ENCODE measurements at places on chromosomes 2 and 18.

DNA sequence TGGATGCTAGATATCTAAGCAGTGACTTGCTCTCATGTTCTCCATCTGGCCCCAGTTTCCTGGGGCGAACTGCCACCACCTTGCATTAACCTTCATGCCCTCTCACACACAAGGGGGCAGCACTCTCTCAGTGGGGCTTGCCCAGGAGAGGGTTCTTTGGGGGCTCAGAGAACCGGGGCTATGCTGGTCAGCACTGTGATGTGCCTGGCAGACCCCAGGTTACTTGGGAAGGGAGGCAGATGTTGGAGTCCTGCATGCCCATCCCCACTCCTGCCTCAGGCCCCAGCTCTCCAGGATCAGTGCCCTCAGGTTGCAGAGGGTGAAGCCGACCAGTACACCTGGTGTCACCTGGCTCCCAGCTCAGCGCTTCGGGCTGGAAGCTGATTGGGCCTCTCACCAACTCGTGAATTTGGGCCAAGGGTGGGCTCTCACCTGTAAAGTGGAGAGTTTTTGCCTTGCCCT, 396.2 kb upstream of the HS6ST1 start:
- DNase-seq, result no peak

- DNase-seq, result no peak
These were observed 142.7 kb upstream of the KLHL14 start for GRCh38 chr18:32915516-32915915.

DNA sequence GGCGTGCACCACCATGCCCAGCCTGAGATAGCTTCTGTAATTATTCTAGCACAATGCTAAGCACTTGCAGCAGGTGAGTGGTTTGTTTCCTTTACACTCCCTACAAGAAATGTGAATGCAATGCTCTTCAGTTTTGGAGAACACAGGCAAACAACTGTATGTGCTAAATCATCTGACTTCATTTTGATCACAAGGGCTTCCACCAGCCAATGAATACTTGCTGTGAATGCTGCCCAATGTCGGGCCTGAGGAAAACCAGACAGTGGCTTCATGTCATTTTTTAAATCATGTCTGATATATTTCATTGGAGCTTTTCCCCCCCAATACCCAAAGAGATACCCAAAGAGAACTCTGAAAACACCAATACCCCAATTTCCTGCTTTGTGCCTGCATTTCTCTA, 155.6 kb upstream of the XPO1 start:
- no peak for DNase-seq

DNA sequence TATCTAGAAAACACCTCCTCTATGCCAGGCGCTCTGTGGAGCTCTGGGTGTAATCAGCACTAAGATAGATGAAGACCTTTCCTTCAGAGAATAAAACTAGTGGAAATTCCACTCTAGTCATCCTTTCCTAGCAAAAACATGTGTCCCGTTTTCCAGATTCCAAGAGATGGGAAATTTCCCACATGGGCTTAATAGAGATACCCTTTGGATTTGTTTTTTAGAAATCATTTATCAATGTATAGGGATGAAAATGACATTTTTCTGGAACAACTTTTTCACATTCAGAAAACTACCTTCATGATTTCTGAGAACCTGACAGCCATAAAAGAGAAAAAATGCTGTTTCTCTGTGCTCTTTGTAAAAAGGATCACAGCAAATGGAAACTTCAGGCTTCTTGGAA, 152.1 kb downstream of the NCKAP5 start:
- no peak for DNase-seq

Data from T-helper 17 cell (primary cell).